ENCODE measurements at places on chromosomes 3 and 15.

GRCh38 chr15:62122249-62122648 lies 42.8 kb downstream of the C2CD4B start:
- H3K4me1 ChIP-seq = peaks cover 34% of the 10 kb centered on the region
- H3K27me3 ChIP-seq = peaks cover 4% of the 10 kb centered on the region
- H3K36me3 ChIP-seq = no peaks in the 10 kb centered on the region
- no peak for DNase-seq
- H3K27ac ChIP-seq = no peak overlapping the region

- no peak overlapping the region for H3K27ac ChIP-seq
- H3K4me1 ChIP-seq = no peaks in the 10 kb centered on the region
- no peak for DNase-seq
- H3K36me3 ChIP-seq = no peaks in the 10 kb centered on the region
- no peak overlapping the region for H3K4me3 ChIP-seq
These were observed 495.4 kb downstream of the OTOL1 start for GRCh38 chr3:161991901-161992540.

DNA sequence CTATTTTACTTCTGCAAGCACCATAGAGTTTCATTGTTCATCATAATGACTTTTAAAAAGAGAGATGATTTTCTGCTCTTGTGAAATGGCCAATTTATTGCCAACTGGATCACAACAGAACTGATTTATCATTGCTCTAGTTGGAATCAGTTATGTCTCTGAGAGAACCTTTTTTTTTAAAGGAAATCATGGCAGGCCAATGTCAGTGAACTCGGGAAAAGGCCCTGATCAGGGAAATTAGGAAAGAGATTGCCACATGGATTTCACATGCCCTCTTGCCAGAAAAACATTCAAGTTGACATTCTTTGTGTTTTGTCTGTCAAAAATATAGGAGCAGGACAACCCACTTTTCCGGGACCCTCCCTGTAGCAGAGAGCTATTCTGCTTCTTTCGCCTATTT lies 12.6 kb upstream of the SLC25A26 start:
- no peaks in the 10 kb centered on the region for H3K36me3 ChIP-seq
- H3K27ac ChIP-seq = no peak overlapping the region
- no peak overlapping the region for H3K4me3 ChIP-seq

DNA sequence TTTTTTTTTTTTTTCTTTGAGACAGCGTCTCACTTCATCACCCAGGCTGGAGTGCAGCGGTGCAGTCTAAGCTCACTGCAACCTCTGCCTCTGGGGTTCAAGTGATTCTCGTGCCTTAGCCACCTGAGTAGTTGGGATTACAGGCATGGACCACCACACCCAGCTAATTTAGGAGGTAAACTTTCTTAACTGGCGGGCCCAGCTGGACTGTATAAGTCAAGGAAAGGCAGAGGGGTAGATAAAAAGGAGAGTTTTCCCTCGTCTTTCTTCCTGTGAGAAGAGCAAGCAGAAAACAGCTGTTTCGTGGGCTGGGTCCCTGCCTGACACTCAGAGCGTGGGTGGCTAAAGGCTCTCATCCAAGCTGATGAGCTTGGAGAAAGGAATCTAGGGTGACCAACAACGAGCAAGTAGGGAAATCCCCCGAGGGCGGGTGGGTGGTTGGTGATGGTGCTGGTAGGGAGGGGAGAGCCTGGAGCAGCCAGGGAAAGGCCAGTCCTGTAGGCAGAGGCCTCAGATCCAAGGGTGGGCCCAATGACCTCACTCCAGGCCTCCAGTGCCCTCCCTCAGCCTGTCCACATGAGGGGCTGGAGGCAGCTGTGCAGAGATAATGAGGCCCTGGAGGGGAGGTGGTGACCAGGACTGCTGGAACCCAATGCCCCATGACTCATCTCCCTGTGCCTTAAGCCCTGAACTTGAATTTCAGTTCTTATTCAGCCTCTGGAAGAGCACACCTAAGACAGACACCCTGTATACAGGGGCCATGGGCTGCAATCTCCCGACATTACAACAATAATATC lies 43.1 kb upstream of the LIMD1 start:
- H3K4me3 ChIP-seq = no peak overlapping the region
- peak; percentile 21 for DNase-seq
- no peaks in the 10 kb centered on the region for H3K27me3 ChIP-seq

GRCh38 chr3:173371848-173372487 lies 25.6 kb upstream of the NLGN1 start:
- H3K4me3 ChIP-seq = no peak overlapping the region
- no peaks in the 10 kb centered on the region for H3K4me1 ChIP-seq
- no peak for DNase-seq

DNA sequence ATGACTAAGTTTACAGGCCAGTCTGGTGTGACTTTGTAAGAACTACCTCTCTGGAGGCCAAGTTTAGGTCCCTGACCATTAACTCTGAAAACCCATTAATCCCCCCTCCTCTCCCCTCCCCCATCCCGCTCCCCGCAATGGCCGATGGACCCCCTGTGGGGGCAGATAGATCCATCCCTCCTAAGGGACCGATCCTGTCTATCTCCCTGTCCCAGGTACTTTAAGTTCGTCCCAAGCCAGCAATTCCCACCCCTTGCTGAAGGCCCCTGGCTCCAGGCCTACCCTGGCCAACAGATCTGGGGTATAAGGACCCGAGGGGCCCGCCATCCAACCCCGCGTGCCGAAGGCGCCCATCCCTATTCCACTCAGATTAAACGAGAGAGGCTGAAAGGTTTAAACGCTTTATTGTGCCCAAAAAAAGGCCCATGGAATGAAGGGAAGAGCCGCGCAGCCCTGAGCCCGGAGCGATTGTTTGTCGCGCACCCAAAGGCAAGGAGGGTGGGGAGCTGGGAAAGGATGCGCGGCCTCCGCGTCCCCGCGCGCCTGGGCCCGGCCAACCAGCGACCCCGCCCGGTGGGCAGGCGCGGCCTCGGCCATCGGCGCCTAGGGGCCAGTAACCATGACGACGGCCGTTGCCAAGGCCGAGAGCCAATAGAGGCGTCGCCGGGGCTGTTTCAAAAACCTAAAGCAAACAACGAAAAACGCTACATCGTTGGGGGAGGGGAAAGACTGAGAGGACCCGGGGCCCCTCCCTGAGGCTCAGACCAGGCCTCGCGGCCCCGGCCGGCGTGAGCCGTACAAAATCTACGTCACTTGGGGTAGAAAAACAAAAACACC lies 35.9 kb downstream of the HMCES start:
- peaks cover 7% of the 10 kb centered on the region for H3K36me3 ChIP-seq
- H3K27me3 ChIP-seq = peaks cover 2% of the 10 kb centered on the region
- peak overlapping the region; percentile 97 for H3K4me3 ChIP-seq
- peak; percentile 80 for DNase-seq
- peaks cover 25% of the 10 kb centered on the region for H3K4me1 ChIP-seq
- H3K27ac ChIP-seq = peak overlapping the region; percentile 88

DNA sequence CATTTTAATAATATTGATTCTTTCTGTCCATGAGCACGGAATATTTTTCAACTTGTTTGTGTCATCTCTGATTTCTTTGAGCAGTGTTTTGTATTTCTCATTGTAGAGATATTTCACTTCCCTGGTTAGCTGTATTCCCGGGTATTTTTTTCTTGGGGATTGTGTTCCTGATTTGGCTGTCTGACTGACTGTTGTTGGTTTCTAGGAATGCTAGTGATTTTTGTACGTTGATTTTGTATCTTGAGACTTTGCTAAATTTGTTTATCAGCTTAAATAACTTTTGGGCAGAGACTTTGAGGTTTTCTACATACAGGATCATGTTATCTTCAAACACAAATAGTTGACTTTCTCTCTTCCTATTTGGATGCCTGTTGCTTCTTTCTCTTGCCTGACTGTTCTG lies 418.8 kb upstream of the ALCAM start:
- no peak for DNase-seq
- H3K36me3 ChIP-seq = no peaks in the 10 kb centered on the region
- H3K4me1 ChIP-seq = no peaks in the 10 kb centered on the region
- no peak overlapping the region for H3K27ac ChIP-seq
- H3K4me3 ChIP-seq = no peak overlapping the region
- H3K27me3 ChIP-seq = no peaks in the 10 kb centered on the region

DNA sequence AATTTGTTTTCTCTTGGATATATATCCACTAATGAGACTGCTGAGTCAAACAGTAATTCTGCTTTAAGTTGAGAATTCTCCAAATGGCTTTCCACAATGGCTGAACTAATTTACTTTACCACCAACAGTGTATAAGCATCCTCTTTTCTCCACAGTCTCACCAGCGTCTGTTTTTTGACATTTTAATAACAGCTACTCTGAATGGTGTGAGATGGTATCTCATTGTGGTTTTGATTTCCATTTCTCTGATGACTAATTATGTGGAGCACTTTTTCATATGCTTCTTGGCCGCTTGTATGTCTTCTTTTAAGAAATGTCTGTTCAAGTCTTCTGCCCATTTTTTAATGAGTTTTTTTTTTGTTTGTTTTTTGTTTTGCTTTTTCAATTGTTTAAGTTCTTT lies 206.2 kb downstream of the CTNNB1 start:
- H3K36me3 ChIP-seq = no peaks in the 10 kb centered on the region
- no peak overlapping the region for H3K4me3 ChIP-seq
- H3K27me3 ChIP-seq = no peaks in the 10 kb centered on the region
- no peak for DNase-seq
- peaks cover 4% of the 10 kb centered on the region for H3K4me1 ChIP-seq

GRCh38 chr15:84035399-84035766 lies 200.2 kb upstream of the GOLGA6L4 start:
- H3K27me3 ChIP-seq = no peaks in the 10 kb centered on the region
- no peaks in the 10 kb centered on the region for H3K36me3 ChIP-seq
- H3K4me3 ChIP-seq = no peak overlapping the region

GRCh38 chr3:110816008-110816407 lies 255.6 kb upstream of the NECTIN3 start:
- H3K4me3 ChIP-seq = no peak overlapping the region
- H3K4me1 ChIP-seq = peaks cover 20% of the 10 kb centered on the region
- H3K36me3 ChIP-seq = no peaks in the 10 kb centered on the region

- H3K27ac ChIP-seq = no peak overlapping the region
- H3K36me3 ChIP-seq = no peaks in the 10 kb centered on the region
- no peaks in the 10 kb centered on the region for H3K4me1 ChIP-seq
- H3K27me3 ChIP-seq = no peaks in the 10 kb centered on the region
- DNase-seq = no peak
- H3K4me3 ChIP-seq = no peak overlapping the region
These were observed 40.8 kb upstream of the SLC6A11 start for GRCh38 chr3:10775259-10775658.

DNA sequence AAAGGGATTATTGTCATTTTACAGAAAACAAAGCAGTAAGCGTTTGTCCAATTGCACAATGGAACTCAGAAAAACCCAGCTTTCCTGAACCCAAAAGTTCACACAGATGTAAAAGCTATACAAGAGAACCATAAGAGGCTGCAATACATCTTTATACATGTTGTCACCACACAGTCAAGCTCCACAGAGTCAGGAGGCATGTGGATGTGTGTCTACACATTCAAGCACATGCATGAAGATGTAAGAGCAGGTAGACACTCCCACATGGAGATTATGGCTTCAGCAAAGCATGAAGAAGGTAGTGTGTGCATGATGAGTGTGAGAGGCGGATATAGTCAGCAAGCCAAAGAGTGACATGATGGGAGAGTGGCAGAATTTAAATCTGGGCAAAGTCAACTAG lies 124.7 kb upstream of the THBS1 start:
- peaks cover 17% of the 10 kb centered on the region for H3K27me3 ChIP-seq
- H3K4me1 ChIP-seq = no peaks in the 10 kb centered on the region
- DNase-seq = no peak
- H3K4me3 ChIP-seq = no peak overlapping the region

- DNase-seq = no peak
- no peak overlapping the region for H3K4me3 ChIP-seq
- H3K36me3 ChIP-seq = no peaks in the 10 kb centered on the region
- H3K4me1 ChIP-seq = no peaks in the 10 kb centered on the region
- no peak overlapping the region for H3K27ac ChIP-seq
These were observed 429.5 kb downstream of the ZIC1 start for GRCh38 chr3:147838652-147839051.

DNA sequence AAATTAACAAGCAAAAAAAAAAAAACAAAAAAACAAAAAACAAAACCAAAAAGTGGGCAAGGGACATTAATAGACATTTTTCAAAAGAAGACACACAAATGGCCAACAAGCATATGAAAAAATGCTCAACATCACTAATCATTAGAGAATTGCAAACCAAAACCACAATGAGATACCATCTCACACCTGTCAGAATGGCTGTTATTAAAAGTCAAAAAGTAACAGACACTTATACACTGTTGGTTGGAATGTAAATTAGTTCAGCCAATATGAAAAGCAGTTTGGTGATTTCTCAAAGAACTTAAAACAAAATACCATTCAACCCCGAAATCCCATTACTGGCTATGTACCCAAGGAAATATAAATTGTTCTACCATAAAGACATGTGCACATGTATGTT lies 222.4 kb upstream of the CD96 start:
- no peak for DNase-seq
- H3K36me3 ChIP-seq = peaks cover 2% of the 10 kb centered on the region
- no peak overlapping the region for H3K27ac ChIP-seq
- H3K4me3 ChIP-seq = no peak overlapping the region
- H3K27me3 ChIP-seq = no peaks in the 10 kb centered on the region

- H3K4me3 ChIP-seq = no peak overlapping the region
- H3K4me1 ChIP-seq = peaks cover 5% of the 10 kb centered on the region
- no peak overlapping the region for H3K27ac ChIP-seq
- no peak for DNase-seq
- H3K36me3 ChIP-seq = no peaks in the 10 kb centered on the region
- H3K27me3 ChIP-seq = no peaks in the 10 kb centered on the region
These were observed 132.2 kb downstream of the FNDC3B start for GRCh38 chr3:172171396-172172075.

- no peak overlapping the region for H3K4me3 ChIP-seq
- no peak for DNase-seq
- no peaks in the 10 kb centered on the region for H3K4me1 ChIP-seq
- no peak overlapping the region for H3K27ac ChIP-seq
- H3K27me3 ChIP-seq = peaks cover 7% of the 10 kb centered on the region
- H3K36me3 ChIP-seq = no peaks in the 10 kb centered on the region
These were observed 62.9 kb downstream of the SLC28A2 start for GRCh38 chr15:45314960-45315359.

DNA sequence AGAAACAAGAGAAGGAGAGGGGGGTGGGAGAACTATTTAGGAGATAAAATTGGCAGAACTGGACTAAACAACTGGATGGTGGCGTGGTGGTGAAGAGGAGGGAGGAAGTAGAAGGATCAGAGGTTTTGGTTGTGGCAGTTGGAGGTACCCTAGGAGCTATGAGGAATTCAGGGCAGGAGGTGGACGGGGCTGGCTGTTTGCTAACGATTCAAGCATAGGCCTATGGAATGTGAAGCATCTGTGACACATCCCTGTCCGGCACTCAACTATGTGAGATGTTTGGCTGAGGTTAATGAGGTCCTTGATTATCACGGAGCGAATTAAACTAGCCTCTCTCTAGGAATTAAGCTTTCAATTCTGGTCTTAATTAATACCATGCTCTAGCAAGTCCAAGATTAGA lies 13.5 kb downstream of the TARS3 start:
- no peak overlapping the region for H3K27ac ChIP-seq
- H3K36me3 ChIP-seq = peaks cover 58% of the 10 kb centered on the region
- no peak overlapping the region for H3K4me3 ChIP-seq
- H3K4me1 ChIP-seq = peaks cover 3% of the 10 kb centered on the region

DNA sequence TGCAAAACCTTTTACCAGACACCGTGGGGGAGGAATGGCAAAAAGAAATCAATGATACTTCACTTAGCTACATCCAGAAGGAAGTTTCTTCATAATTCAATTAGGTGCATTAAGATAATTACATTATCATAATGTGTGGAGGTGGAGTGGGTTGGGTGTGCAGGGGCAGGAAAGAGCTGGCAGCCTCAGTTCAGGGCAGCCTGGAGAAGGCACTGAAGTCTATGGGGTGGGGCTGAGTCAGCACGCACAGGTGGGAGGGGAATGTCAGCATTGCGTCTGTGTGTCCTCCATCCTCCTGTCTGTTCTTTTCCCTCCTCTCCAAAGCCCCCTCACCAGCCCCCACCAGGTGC lies 278.8 kb downstream of the GABRG3 start:
- no peaks in the 10 kb centered on the region for H3K36me3 ChIP-seq
- H3K27me3 ChIP-seq = no peaks in the 10 kb centered on the region
- H3K4me3 ChIP-seq = no peak overlapping the region
- H3K27ac ChIP-seq = no peak overlapping the region
- no peaks in the 10 kb centered on the region for H3K4me1 ChIP-seq
- DNase-seq = no peak

All from T-helper 2 cell treated with Interferon-gamma antibody and Interleukin-4, amounts not matched to agents 5 μg/mL and 100 μg/mL, for 36 hours (primary cell).